ENCODE measurements at places on chromosomes 12 and 14.
A peak's percentile ranks its signal among the peaks of the same experiment; 100 is the strongest.

DNA sequence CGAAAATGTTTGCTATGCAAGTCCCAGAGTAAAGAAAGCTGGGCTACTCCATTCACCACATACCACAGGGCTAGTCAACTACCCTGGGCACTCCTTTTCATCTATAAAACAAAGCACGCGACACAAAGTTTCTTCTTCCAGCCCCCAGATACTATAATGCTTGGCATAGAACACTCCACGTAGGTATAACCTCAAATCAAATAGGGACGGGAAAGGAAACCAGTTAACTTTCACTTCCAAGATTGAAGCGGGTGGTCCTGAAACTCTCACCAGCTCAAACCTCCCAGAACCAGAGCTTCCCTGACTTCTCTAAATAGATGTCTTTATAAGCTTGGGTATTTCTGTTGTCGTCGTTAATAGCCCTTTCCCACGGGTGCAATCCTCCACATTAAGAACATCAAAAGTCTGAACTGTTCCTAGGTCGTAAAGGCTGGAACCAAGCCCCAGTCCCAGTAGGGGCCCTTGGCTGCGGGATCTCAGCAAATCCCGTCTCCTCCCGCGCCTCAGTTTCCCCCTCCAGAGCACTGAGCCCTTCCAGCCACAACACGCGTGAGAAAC is 647 bp downstream of the LGMN start:
- peak; percentile 69 for DNase-seq

DNA sequence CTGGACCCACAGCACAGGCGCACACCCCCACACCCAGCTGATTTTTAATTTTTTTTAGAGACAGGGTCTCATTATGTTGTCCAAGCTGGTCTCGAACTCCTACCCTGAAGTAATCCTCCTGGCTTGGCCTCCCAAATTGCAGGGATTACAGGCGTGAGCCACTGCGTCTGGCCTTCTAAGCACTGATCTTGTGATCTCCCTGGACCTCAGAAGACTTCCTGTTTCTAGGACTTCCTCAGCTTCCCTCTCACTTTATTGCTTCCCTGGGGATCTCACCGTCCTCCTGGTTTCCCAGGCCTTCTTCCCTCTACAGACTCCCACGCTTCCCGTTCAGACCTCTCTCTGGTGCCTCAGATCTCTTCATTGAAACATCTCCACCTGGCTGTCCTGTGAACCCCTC is 13.8 kb downstream of the ZNF839 start:
- no peak for DNase-seq

DNA sequence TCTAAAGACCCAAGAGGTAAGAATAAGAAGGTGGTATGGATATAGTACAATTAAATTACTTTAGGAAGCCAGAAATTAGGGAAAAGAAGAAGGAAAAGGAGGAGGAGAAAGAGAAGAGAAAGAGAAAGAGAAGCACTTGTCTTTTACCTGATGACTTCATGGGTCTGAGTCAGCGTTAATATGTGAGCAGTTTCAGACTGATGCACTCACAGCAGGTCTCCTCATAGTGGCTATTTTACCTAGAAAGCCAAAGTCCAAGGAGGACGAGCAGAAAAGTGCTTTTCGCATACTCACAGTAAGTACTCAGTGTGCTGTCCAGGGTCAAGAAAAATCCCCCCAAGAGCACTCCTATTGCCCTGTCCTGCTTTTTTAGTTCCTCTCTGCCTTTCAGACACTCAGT is 222.1 kb downstream of the C12orf42 start:
- no peak for DNase-seq

DNA sequence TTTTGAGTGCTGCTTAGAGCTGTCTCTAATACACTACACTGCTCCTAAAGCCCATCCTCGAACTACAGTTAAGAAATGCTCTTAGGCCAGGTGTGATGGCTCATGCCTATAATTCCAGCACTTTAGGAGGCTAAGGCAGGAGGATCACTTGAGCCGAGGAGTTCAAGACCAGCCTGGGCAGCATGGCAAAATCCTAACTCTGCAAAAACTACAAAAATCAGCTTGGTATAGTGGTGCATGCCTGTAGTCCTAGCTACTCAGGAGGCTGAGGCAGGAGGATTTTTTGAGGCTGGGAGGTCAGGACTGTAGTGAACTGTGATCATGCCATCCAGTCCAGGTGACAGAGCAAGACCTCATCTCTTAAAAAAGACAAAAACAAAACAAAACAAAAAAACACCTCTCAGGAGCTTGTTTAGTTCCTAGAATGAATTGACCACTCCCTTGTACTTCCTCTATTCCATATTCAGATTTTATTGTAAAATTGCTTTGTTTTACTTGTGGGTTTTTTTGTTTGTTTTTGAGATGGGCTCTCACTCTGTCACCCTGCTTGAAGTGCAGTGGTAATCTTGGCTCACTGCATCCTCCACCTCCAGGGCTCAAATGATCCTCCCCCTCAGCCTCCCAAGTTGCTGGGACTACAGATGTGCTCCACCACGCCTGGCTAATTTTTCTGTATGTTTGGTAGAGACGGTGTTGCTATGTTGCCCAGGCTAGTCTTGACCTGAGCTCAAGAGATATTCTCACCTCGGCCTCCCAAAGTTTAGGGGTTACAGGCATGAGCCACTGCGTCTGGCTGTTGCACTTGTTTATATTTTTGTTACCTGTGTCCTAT is 13.6 kb downstream of the MDM2 start:
- no peak for DNase-seq

DNA sequence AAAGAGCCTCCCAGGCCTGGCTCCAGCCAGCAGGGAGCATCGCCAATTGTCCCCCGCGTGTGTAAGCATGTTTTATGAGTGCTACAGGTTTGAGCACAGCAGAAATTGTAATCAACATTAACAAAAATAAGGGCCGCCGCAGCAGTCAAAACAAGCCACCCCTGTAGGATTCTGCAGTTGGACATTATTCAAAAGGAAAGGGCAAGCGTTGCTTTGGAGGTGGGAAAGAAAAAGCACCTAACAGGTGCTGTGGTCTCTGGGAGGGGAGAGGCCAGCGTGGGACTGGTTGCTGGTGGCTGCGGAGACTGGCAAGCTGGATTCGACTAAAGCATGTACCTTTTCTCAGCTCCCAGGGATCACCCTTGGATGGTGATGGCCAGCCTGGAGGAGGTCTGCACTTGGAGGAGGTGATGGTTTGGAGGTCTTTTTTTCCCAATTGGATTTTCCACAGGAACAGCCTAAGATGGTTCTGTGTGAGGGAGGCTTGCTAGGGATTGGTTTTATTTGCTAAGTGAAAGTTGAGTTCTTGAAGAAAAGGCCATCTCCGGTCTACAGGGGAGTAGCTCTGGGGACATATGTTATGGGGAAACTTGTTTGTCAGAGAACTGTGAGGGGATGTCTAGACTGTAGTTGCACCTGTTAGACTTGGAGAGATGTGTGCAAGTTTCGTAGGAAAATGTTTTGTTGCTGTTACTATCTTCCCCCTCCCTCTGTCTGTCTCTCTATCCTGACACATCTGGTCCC is 2.0 kb downstream of the DYRK2 start:
- peak; percentile 26 for DNase-seq

DNA sequence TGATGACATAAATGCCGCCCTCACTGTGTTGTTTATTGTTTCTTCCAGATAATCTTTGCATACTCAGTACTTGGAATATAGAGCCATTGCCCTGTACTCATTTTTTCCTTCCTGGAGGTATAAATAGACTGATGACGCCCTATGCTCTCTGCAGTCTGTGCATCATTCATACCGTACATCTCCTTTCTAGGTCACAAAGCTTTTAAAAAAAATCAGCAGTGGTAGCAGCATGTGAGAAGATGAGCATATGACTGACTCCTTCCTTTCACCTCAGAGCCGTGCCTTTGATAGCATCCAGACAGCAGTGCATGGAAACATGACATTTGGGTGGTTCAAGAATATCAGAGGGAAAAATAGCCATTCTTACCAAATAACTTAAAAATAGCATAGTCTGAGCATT is 77.3 kb downstream of the PDE3A start:
- DNase-seq, result peak; percentile 38

DNA sequence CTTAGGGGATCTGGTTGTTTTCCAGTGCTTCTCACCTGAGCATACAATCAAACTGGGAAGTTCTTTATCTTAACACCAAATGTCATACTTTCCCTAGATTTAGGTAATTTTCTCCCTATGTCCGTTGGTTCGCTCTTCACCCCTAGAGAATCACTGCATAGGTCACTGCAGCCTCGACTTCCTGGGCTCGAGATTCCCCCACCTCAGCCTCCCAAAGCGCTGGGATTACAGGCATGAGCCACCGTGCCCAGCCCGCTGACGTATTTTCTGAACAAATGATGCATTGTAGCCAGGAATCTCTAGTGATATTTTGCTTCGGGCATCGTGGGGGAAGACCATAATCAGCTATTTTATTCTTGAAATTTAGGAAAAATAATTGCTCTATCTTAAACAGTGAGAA is 1.1 kb upstream of the RPL41 start:
- peak; percentile 11 for DNase-seq

DNA sequence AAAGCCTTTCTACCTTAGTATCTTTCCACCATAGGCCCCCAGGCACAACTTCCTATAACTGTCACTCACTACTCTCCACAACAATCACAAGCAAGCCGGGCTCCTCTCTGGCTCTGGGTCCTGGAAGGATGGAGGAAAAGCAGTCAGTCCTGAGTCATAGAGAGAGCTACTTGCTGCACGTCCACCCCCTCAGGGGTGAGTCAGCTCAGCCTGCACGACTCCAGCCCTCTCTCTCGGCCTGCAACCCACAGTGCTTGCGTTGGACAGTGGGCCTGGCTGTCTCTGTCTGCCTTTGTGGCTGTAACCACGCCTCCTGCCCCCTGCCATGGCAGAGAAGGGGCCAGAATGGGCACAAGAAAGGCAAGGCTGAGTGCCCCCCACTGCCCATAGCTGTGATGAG is 154.1 kb upstream of the FKBP4 start:
- peak; percentile 97 for DNase-seq

- DNase-seq, result no peak
Measured at GRCh38 chr12:81330480-81330879, 252.6 kb downstream of the ACSS3 start.

DNA sequence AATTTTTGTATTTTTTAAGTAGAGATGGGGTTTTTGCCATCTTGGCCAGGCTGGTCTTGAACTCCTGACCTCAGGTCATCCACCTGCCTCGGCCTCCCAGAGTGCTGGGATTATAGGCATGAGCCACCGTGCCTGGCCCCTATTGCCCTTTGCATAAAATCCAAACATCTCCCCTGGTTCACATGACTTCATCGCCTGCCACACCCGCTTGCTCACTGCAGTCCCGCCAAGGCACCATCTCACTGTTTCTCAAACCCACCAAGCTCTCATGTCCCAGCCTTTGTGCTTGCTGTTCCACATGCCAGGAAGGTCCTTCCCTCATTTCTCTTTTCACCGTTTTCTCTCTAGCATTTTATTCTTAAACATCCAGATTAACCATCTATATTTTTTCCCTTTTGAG is 9.7 kb downstream of the RHOF start:
- DNase-seq, result no peak

DNA sequence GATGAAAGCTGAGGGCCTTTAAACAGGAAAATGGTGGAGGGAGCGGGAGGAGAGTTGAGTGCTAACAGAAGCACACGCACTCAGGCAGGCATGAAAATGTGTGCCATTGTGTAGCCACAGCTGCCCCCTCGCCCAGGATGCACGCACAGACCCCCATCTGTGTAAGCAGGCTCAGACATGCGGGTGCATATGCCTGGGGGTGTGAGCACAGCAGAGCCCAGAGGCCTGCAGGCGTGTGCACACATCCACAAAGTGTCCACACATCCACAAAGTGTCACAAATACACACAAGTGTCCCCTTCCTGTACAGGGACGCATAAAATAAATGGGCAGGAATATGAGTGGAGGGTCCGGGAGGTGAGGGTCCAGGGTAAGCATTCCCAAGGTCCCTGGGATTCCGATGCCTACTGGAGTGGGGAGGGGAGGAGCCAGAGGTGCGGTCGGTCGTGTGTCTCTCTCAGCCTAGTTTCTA is 805 bp upstream of the KRT7 start:
- DNase-seq, result no peak

GRCh38 chr14:88904864-88905263 is 80.4 kb downstream of the TTC8 start:
- DNase-seq, result no peak

DNA sequence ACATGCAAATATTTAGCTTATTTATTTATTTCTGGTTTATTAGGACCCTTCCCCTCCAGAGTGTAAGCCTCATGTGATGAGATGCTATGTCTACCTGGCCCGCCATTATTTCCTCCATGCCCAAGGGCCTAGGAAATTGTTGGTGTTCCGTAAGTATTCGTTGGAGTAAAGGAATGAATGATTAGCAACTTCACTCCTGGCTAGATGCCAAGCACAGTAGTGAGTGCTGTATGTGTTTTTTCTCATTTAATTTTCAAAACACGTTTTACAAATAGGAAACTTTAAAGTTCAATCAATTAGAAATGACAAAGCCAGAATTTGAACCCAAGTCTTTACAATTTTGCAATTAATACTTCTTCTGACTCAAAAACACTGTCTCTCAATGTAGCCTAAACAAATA is 253.8 kb downstream of the BCAT1 start:
- DNase-seq, result no peak

Data from EH (cell line).